ENCODE measurements at places on chromosomes 1 and 21. TPM values are rescaled to one million over a fixed set of nuclear protein-coding genes. Genes with fewer than 3 reads are reported as not detected.

WNT9A gene
- not detected for polyA plus RNA-seq

NPHS2 gene
- not detected for polyA plus RNA-seq

ARTN gene
- not detected for polyA plus RNA-seq

NFYC gene
- polyA plus RNA-seq = 36.2 TPM

TSNAX gene
- polyA plus RNA-seq = 93.1 TPM

CYP4A22 gene
- not detected for polyA plus RNA-seq

OR10X1 gene
- not detected for polyA plus RNA-seq

AKR7A3 gene
- polyA plus RNA-seq = not detected

HSPA6 gene
- not detected for polyA plus RNA-seq

CREB3L4 gene
- 7.7 TPM for polyA plus RNA-seq

KLHDC7A gene
- polyA plus RNA-seq = not detected

KLF17 gene
- polyA plus RNA-seq = not detected

DDAH1 gene
- not detected for polyA plus RNA-seq

IVL gene
- polyA plus RNA-seq = not detected

ALDH4A1 gene
- 0.94 TPM for polyA plus RNA-seq

FLG2 gene
- not detected for polyA plus RNA-seq

ARHGEF16 gene
- polyA plus RNA-seq = not detected

HAO2 gene
- polyA plus RNA-seq = not detected

BSDC1 gene
- 54.9 TPM for polyA plus RNA-seq

SPRR4 gene
- not detected for polyA plus RNA-seq

SPOCD1 gene
- polyA plus RNA-seq = not detected

TIE1 gene
- polyA plus RNA-seq = not detected

SEC16B gene
- polyA plus RNA-seq = not detected

ATP1B1 gene
- polyA plus RNA-seq = 0.54 TPM

WNT3A gene
- polyA plus RNA-seq = not detected

RUNX1 gene
- 42.8 TPM for polyA plus RNA-seq

RXFP4 gene
- 1.3 TPM for polyA plus RNA-seq

OR6K2 gene
- polyA plus RNA-seq = not detected

MYCL gene
- 0.05 TPM for polyA plus RNA-seq
